NCI-H1436 treated with DMSO at 0.1 percent for 48 hours (cell line): ENCODE measurements at places on chromosomes 11 and 22.

GRCh38 chr11:21650961-21651360, 541.9 kb upstream of the ANO5 start:
- no peak for DNase-seq

GRCh38 chr11:2474059-2474901, 29.5 kb downstream of the KCNQ1 start:
- DNase-seq = no peak

DNA sequence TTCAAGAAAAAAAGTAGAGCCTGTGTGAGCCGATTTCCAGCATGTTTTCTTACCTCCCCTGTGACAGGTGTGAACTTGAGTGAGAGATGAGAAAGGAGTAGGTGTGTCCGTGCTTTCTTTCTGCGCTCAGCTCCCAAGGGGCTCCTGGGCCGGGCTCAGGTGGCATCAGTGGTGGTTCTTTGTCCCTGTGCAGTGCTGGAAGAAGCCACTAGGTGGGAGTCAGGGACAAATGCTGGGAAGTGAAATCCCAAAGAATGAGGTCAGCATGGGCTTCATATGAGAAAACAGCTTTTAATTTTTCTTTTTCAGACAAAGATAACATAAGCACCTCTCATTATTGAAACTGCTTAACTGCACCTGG, 57.8 kb downstream of the PPFIBP2 start:
- no peak for DNase-seq

DNA sequence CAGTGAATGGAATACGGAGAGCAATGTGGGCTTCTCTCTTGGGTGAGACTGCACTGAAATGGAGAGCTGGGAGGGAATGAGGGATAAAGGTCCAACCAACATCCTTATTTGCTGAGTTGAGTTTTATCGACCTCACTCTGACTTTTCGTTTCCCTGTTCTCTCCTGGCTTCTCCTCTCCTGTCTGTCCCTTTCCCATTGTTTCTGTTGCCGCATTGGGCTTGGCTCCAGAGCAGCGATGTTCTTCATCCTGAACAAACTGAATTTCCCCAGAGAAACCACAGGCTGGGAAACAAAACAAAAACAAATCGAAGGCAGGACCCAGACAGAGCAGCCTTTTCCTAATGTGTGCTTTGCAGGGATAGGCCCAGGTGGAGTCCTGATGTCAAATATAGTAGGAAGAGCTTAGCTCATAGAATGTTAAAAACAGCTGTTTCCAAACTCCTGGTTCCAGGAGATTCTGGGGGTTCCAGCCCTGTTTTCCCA, 30.0 kb downstream of the MOV10L1 start:
- DNase-seq = no peak

- DNase-seq = no peak
Observed at GRCh38 chr11:114149689-114150407, 90.3 kb downstream of the ZBTB16 start.

DNA sequence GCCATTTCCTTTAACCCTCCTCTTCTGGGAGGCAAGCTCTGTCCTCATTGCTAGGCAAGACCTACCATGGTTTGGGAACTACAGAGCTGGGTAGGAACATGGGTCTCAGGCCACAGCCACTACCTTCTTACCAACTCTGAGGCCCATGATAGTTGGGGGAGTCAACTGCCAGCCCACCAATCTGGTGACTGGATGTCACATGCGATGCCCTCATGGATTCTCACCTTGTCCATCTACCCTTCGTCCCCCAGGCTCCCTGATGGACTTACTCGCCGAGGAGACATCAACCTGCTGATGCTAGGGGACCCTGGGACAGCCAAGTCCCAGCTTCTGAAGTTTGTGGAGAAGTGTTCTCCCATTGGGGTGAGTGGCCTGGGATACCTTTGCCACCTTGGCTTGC, 13.7 kb downstream of the MCM5 start:
- DNase-seq = no peak

- DNase-seq = no peak
Observed at GRCh38 chr11:8288166-8288772, 24.6 kb upstream of the LMO1 start.

- no peak for DNase-seq
Observed at GRCh38 chr11:84906995-84907394, 720.1 kb downstream of the DLG2 start.

DNA sequence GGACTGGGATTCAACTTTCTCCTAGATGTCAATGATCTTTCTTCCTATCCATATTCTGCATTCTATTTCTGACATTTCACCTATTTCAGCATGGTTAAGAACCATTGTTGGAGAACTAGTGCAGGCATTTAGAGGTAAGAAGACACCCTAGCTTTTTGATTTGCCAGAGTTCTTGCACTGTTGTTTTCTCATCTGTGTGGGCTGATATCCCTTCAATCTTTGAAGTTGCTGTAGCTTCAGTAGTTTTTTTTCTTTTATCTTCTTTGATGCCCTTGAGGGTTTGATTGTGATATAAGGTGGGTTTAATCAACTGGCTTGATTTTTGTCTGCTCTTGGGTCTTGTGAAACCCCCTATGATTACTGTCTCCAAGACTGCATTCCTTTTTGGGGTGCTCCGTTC, 502.1 kb downstream of the ETS1 start:
- DNase-seq = no peak

- DNase-seq = no peak
Observed at GRCh38 chr11:76674517-76675400, 4.2 kb upstream of the LRRC32 start.
